ENCODE measurements at places on chromosomes 16 and 17.

GRCh38 chr16:64089697-64090096, 1032.2 kb downstream of the CDH11 start:
- no peak for DNase-seq

DNA sequence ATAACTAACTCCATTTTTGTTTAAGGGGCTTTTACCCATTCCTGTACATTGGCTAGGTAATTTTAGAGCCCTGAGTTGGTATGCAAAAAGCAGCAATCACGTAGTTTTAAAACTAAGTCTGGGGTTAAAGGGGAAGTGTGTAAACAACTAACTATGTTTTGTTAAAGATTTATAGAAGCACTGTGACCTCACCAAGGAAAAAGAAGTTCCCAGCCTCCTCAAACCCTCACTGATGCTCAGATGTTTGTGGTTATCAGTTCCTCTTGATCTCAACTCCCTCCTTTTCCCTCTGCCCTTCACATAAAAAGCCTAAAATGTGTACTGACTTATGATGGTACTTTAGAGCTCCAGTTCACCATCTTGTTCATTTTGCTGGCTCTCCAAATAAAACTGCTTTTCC, 119.9 kb upstream of the IRX6 start:
- DNase-seq, result no peak

- DNase-seq, result no peak
These were observed 126.9 kb upstream of the HS3ST2 start for GRCh38 chr16:22687031-22687530.

- no peak for DNase-seq
These were observed 217.8 kb downstream of the ZFHX3 start for GRCh38 chr16:72829846-72830775.

- no peak for DNase-seq
These were observed 12.0 kb upstream of the TNRC6A start for GRCh38 chr16:24717411-24717810.

GRCh38 chr16:50389900-50390299, 21.1 kb upstream of the BRD7 start:
- DNase-seq, result no peak

- no peak for DNase-seq
These were observed 5.9 kb downstream of the TRPV1 start for GRCh38 chr17:3603119-3603869.

DNA sequence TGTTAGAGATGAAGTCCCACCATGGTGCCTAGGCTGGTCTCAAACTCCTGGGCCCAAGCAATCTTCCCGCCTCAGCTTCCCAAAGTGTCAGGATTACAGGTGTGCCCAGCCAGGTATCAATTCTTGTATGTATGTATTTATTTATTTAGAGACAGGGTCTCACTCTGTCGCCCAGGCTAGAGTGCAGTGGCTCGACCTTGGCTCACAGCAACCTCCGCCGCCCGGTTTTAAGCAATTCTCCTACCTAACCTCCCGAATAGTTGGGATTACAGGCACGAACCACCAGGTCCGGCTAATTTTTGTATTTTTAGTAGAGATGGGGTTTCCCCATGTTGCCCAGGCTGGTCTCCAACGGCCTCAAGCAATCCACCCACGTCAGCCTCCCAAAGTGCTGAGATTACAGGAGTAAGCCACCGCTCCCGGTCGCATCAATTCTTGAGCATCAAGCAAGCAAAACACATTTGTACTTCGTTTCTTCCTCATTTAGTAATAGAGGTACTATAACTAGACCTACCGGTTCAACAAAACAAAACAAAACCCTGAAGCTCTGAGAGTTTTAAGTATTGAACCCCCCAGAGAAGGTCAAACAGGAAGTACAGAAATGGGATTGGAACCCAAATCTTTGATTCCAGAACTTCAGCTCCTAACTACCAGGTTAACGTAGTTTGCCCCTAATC, 1.0 kb upstream of the ZNF500 start:
- no peak for DNase-seq

DNA sequence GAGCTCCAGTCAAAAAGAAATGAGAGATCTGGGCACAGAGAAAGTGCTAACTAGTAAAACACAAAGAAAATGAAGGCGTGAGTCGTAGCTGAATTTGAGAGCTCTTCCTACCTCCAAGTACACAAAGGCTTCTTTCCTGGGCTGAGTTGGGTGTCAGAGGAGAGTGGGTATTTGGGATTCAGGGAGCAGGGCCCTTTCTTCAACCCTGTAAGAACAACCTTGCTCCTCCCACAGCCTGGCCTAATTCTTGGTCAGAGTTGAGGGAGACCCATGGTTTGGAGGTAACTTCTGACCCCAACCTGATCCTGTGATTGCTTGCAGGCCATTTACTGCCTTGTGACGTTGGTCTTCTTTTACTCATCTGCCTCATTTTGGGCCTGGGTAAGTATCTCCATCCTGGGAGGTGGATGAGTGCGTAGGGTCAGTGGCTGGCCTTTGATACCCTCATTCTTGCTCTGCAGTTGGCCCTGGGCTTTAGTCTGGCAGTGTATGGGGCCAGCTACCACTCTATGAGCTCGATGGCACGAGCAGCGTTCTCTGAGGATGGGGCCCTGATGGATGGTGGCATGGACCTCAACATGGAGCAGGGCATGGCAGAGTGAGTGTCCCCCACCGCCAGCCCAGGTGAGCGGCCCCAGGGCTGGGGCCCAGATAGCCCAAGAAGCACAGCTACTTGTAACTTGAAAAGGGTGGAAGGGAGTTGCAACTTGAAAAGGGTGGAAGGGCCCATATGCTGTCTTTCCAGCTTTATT, 1.3 kb downstream of the TMEM208 start:
- DNase-seq, result no peak

DNA sequence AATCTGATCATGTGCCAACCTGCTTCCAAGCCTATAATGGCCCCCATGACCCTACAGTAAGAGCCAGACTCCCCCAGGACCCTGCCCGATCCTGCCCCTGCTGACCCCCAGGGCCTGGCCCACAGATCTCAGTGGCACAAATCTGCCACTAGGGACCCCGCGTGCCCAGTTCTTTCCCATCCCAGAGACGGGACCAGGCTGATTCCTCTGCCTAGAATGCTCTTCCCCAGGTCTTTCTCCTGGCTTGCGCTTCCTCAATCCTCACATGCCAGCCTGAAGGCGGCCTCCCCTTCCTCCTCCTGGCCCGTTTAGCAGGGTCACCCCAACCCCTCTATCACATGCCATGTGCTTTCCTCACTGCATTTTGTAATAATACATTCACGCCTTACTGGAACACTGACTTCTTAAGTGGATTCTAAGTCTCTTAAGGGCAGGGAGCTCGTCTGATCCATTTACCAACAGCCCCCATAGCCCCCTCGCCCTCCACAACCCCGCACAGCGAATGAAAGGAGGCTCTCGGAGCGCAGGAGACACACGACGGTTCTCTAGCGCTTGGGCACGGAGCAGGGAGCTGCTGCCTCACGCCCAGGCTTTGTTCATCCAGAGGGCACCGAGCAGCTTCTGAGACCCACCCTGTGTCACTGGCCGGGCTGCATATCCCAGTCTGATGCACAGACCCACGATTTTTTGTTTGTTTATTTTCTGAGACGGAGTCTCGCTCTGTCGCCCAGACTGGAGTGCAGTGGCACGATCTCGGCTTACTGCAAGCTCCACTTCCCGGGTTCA, 1.2 kb downstream of the TRIM65 start:
- DNase-seq, result no peak

GRCh38 chr17:65553009-65553645, 8.3 kb downstream of the AXIN2 start:
- no peak for DNase-seq

- DNase-seq, result no peak
These were observed 3.4 kb upstream of the NLRC5 start for GRCh38 chr16:56985962-56986360.

GRCh38 chr16:74078511-74079231, 217.9 kb upstream of the PSMD7 start:
- no peak for DNase-seq

GRCh38 chr16:3641801-3642396, 12.6 kb upstream of the DNASE1 start:
- no peak for DNase-seq

DNA sequence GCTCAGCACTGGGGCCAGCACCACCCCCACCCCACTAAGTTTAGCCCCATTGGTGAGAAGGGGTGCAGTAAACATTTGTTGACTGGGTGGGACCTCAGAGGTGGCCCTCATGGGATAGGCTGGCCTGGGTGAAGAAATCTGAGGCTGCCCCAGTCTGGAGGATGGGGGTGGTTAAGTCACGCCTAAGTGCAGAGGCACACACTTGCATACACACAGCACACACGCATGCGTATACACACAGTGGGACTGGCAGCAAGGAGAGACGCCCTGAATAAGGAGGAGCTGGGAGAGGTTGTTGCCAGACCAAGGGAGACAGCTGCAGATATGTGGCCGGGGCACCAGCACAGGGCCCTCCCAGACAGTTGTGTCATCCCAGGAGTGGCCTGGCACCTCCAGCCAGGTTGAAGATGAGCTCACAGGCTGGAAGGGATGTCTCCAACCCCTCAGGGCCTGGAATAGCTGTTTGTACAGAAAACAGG, 3.0 kb upstream of the BCAR1 start:
- no peak for DNase-seq

- peak; percentile 75 for DNase-seq
These were observed 27.4 kb downstream of the EMP2 start for GRCh38 chr16:10552998-10553491.

GRCh38 chr17:36657763-36658490, 56.5 kb downstream of the MRM1 start:
- peak; percentile 44 for DNase-seq

GRCh38 chr17:31564883-31565301, 173.4 kb downstream of the RAB11FIP4 start:
- DNase-seq, result no peak

DNA sequence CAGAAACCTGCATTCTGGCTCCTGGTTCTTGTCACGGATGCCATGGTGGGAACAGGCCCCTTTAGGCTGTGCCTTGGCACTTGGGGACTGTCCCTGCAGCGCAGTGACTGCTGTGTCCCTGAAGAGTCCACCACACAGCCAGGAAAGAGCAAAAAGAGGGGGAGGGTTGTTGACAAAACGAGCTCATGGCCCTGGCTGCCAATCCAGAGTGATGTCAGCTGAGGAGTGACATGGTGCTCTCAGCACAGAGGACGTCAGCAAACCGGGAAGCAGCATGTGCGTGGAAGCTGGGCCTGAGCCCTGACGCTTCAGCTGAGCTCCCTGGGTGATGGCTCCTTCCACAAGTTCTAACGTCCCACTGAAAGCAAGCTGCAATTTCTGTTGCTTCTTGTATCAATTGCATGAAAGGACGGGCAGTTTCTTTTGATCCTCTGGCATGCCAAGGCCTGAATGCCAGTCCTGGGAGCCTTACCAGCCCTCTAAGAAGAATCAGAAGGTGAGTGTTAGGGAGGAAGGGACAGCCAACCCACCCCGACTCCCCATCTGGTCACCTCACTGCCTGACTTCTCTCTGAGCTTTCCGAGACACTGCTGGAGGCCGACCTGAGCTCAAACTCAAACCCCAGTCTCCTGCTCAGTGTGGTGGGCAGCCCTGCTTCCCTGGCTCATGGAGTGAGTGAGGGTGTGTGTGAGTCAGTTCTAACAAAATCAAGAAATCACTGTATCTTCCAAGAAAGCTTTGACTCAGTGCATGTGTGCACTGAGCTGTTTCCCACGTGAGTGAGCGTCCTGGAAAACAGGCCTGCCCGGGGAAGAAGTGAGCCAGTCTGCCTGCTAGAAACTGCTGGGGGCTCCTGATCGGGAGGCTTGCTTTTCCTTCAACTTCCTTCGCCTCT, 14.7 kb upstream of the WNT3 start:
- no peak for DNase-seq

- no peak for DNase-seq
These were observed 20.4 kb downstream of the MIEF2 start for GRCh38 chr17:18280766-18281371.

- DNase-seq, result no peak
These were observed 5.0 kb downstream of the NFATC3 start for GRCh38 chr16:68090130-68090529.

- no peak for DNase-seq
These were observed 76.2 kb upstream of the CDC42EP4 start for GRCh38 chr17:73387746-73388577.

GRCh38 chr17:36212966-36213365, 2.1 kb downstream of the CCL4L2 start:
- DNase-seq, result no peak

DNA sequence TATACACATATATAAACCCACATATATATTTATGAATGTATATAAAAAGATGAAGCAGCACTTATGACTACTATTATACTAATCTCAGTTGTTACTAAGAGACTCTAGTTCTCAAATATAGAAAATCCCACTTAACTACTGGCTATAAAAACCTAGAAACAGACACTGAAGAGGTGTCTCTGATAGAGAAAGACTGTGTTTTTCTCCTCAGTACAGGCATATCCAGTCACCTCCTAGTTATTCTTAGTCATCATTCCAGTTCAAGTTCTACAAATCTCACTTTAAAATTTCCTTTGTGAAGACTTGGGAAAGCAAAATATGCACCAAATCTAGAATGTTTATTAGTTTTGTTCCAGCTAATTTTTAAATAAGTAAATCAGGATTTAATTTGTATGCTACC, 93.9 kb downstream of the STH start:
- DNase-seq, result no peak

GRCh38 chr16:28219282-28219681, 7.5 kb upstream of the XPO6 start:
- no peak for DNase-seq

- peak; percentile 28 for DNase-seq
These were observed 2.6 kb downstream of the COG4 start for GRCh38 chr16:70520612-70521297.

DNA sequence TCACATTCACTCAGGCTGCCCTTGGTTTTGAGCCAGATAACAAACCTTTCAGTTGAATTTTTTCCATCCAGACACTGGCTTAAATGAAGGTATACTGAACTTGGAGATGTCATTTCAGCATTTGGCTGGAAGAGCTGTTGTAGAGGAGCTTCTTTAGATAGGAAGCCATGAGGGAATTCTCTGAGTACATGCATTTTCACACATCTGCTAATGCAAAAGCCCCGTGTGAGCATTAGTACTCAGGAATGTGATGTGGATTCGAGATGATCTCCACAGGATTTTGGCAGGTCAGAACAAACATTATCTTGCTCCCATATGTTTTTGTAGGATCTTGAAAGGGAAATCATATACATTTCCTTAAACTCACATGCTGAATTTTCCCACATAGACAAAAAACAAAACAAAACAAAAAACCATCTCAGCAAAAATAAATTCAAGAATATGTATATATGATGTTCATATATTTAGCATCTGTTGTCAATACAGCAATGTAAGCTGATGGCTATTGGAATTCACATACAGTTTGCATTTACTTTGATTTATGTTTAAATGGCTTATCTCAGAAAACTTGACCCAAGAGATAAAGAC, 277.2 kb upstream of the TBX2 start:
- DNase-seq, result no peak

DNA sequence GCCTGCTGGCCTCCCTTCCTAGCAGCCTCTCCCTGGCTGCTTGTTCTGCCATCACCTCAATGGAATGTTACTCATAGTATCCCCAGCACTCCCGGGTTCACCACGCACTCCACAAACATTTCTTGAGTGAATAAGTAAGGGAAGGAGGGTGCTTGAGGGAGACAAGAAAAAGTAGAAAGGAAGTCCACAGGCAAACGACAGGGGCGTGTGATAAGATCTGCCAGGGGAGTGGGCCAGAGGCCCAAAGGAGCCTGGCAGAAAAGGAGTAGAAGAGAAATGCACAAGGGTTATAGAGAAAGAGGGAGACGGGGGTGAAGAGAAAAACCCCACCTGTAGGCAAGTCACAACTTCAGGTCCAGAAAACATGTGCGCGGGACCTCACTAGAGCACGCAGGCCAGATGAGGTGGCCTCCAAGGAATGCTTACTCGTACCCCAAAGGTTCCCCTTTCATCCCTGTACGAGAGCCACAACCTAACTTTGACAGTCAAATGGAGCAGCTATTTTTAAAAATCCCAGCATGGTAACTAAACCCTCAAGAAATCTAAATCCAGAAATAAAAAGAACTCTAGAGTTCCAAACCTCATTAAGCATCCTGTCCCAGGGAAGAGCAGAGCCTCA, 6.6 kb downstream of the ZDHHC7 start:
- no peak for DNase-seq

All from GM12891 (cell line).